ENCODE measurements at places on chromosomes 6 and 20.

- no peak for DNase-seq
Observed at GRCh38 chr20:63573647-63574131, 350 bp downstream of the HELZ2 start.

- DNase-seq, result no peak
Observed at GRCh38 chr20:8971669-8972316, 97.1 kb upstream of the PLCB4 start.

- DNase-seq, result no peak
Observed at GRCh38 chr6:134510142-134510541, 192.2 kb upstream of the SGK1 start.

DNA sequence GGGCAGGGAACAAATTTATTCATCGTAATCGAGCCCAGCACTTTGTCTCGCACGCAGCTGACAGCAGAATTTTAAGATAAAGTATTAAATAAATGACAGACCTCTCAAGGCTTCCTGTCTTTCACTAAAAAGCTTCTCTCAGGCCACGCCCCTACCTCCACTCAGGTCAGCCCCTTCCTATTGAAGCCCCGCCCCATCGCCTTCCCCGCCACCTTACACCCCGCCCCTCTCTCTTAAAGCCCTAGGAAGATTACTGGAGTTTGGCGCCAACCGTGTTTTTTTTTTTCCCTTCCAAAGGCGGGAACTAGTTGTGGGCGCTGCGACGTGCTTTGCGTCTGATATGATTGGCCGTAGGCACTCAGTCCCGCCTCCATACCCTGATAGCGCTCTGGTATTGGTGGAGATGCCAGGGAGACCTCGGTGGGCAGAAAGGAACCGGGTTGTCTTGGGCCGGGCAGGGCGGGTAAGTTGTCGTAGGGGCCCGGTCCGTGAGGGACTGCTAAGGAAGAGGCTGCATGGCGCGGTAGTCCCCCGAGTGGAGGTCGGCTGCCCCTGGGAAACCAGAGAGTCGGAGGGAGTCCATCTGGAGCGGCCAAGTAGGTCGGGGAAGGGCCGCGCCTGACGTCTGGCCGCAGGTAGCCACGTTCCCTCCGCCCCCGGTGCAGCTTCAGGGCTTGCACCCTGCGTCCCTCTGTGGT is at the start of gene CASP8AP2:
Gene CASP8AP2 (plus strand): TSS at position 409 of the 698 bp plus-strand sequence.
- DNase-seq, result peak; percentile 97

DNA sequence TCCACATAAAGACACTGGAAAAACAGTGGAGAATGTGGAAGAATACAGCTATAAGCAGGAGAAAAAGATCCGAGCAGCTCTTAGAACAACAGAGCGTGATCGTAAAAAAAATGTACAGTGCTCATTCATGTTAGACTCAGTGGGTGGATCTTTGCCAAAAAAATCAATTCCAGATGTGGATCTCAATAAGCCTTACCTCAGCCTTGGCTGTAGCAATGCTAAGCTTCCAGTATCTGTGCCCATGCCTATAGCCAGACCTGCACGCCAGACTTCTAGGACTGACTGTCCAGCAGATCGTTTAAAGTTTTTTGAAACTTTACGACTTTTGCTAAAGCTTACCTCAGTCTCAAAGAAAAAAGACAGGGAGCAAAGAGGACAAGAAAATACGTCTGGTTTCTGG is 57.1 kb downstream of the MAP3K4 start:
- no peak for DNase-seq

DNA sequence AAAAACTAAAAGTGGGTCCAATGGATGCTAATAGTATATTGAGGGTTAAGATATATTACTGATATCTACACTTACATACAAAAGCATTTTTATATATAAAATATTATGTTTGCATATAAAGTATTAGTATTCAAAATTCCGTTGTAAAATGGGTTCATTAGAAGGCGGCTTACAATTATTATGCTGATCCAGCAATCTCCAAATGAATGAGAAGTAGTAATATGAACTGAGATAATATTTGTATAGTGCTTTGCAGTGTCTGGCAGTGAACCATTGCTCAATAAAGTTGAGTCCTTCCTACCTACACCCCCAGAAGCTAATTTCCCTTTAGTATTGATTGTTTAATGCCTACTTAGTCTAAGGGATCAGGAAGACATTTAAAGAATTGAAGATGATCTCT is 146.2 kb downstream of the UST start:
- DNase-seq, result no peak

- DNase-seq, result peak; percentile 36
Observed at GRCh38 chr6:165308926-165309731, at the start of gene C6orf118. TSS of gene C6orf118 (minus strand) at chr6:165309605. CDS start at chr6:165309586, 19 bp downstream.

GRCh38 chr20:4592316-4593148 is 129.2 kb upstream of the PRND start:
- no peak for DNase-seq

GRCh38 chr6:146582857-146583256 is 15.9 kb upstream of the ADGB start:
- DNase-seq, result no peak

GRCh38 chr6:37435816-37436215 is 2.8 kb downstream of the CMTR1 start:
- no peak for DNase-seq

DNA sequence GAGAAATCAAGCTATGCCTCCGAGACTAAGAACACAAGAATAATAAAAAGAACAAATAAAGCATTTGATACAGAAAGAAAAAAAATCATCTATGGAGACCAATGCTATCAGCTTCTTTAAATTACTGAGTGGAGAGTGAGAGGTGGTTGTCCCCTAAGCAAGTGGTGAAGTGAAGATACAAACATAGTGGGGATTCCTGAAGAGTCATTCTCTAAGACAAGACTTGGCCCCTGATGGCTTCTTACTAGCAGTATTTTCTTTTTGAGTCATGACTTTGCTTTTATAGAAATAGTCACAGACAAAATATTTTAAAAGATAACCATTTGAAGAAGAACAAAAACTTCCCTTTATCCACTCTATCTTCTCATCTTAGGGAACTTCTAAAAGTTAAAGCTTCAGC is 261.4 kb upstream of the PRDM1 start:
- no peak for DNase-seq

- DNase-seq, result no peak
Observed at GRCh38 chr6:110036408-110037302, 58.5 kb downstream of the GPR6 start.

- no peak for DNase-seq
Observed at GRCh38 chr6:36954262-36954931, at the start of gene PI16. TSS of gene PI16 (plus strand) at chr6:36954738. CDS start at chr6:36954761, 23 bp downstream.

GRCh38 chr6:153092082-153093013 is 38.7 kb downstream of the RGS17 start:
- DNase-seq, result no peak

Measured in NCI-H1417 treated with DMSO at 0.1 percent for 48 hours (cell line).